ENCODE measurements at places on chromosomes 16 and 17.
A peak's percentile ranks its signal among the peaks of the same experiment; 100 is the strongest.

- no peak for DNase-seq
Observed at GRCh38 chr17:69268543-69269014, 40.0 kb upstream of the ABCA10 start.

GRCh38 chr17:44348988-44349364 is 3.9 kb downstream of the GRN start:
- DNase-seq, result no peak

- no peak for DNase-seq
Observed at GRCh38 chr16:11619327-11619851, 32.7 kb upstream of the LITAF start.

- DNase-seq, result no peak
Observed at GRCh38 chr16:20969386-20969785, 68.8 kb downstream of the LYRM1 start.

DNA sequence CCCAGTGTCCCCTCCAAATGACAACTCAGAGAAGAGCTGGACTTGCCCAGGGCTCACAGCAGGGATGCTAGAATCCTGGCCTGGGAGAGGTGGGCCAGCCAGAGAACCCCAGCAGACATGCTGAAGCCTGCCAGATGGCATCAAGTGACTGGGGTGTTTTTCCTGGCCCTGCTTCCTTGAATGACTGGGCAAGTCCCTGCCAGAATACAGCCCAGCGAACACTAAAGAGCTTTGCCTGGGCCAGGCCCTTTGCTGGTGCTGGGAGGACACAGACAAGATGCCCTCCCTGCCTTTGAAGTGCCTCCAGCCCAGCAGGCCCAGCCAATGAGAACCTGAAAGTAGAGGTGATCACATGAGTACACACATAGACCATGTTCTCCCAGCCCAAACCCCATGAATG is 11.5 kb downstream of the ZNF319 start:
- no peak for DNase-seq

DNA sequence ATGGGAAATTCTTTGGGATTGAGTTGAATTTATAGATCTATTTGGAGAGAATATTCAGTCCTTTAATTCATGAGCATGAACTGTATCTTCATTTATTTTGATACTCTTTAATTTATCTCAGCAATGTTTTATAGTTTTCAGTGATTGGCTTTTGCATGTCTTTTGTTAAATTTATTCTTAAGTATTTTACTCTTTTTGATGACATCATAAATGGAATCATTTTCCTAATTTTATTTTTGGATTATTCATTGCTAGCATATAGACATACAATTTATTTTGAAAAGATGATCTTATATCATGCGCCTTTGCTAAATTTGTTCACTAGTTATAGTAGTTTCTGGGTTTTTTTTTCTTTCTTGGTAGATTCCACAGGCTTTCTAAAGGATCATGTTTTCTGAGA is 149.2 kb upstream of the ASIC2 start:
- no peak for DNase-seq

- DNase-seq, result no peak
Observed at GRCh38 chr17:16322636-16323035, 30.6 kb downstream of the CENPV start.

- no peak for DNase-seq
Observed at GRCh38 chr17:46887717-46888116, 35.2 kb upstream of the GOSR2 start.

DNA sequence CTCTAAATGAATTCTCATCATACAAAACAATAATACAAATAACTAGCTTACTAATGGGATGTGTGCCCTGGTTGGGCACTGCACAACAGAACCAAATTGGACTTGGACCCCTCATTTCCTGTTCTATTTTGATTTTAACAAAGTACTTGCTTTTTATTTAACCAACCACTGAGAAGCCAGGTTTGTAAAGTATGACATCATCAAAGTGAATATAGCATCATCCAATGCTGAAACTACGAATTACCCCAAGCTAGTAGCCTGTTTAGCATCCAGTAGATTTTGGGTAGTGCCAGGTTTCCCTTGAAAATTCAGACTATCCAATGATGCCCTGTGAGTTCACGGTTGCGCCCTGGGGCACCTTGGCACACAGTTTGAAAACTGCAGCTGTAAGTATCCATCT is 51.0 kb downstream of the HYDIN start:
- DNase-seq, result no peak

- no peak for DNase-seq
Observed at GRCh38 chr16:80852261-80852872, 48.0 kb upstream of the CDYL2 start.

DNA sequence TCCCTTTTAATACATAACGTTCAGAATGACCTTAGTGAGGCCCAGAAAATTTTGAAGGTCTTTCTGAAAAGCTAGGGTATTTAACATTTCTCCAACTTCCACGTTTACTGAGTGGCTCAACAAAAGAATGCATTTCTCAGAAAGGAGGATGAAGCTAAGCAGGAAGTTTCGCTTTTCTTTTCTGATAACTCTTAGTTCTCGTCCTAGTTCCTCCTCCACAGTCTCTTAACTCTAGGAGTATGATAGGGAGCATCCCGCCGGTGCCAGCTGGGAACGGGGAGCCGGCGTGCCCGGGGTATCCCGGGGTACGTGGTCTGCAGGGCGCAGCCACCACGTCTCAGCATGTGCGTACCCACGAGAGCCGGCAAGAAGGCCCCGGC is 363 bp downstream of the KARS1 start:
- no peak for DNase-seq

DNA sequence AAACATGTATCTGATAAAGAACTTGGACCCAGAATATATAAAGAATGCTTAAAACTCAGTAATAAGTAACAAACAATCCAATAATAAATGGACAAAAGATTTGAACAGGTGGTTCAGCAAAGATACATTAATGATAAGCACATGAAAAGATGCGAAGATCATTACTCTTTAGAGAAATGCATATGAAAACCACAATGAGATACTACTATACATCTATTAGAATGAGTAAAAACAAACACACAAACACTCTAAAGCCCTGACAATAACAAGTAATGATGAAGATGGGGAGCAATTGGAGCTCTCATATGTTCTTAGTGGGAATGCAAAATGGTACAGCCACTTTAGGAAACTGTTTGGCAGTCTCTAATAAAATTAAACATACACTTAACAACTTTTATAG is 29.1 kb downstream of the OSBPL7 start:
- DNase-seq, result no peak

DNA sequence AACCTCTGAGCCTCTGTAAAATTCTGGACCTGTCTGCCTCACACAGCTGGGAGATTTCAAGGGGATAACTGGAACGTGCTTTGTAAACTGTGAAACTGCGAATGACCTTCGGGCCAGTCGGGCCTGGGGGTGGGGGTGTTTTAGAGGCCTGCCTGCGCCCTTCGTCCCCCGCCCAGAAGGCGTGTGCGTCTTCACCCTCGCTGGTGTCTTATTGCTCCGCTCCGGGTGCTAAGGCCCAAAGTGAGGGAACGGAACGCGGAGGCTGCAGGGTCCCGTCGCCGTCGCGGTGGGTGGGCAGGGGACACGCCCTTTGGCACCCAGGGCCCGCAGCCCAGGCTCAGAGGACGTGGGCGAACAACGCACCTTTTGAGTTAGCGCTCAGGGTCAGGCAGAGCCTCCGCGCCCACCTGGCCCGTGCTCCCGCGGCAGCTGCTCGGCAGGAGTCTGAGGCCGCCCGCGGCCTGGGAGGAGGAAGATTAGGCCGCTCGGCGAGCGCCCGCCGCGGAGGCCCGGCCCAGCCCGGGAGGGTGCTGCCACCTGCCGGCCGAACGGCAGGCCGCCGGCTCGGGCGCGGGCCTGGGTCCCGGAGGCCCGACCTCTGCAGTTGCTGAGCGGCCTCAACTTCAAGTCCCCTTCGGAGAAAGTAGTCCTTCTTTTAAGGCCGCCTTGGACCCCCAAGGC is 29.7 kb downstream of the DCAKD start:
- peak; percentile 94 for DNase-seq

GRCh38 chr17:65364438-65364837 is 197.0 kb downstream of the AXIN2 start:
- no peak for DNase-seq

DNA sequence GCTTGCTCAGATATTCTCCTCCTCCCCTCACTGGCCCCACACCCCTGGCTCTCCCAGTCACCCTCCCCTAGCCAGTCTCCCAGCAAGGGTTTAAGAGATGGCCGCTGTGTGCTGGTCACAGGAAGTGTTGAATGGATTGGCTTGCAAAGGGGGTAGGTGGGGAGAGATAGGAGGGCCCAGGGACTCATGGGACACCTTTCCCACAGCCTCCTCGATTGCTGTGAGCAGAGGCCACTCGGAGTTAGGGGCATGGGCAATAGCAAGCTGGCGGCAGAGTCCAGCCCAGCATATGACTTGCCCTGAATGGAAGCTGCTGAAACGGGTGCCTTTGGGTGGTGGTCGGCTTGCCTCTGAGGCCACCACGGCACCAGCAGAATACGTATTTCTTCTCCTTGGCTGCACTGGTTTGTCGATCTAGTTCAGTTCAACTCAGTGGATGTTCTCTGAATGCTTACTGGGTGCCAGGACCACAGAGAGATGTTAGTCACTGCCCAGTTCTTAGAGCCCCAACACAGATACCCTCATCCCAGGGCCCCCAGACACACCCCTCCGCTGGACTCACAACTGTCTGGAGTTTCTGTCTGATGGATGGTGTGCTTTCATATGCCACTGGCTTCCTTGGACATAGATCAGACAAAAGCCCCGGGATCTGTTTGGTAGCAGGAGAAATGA is 6.0 kb downstream of the WFIKKN2 start:
- no peak for DNase-seq

DNA sequence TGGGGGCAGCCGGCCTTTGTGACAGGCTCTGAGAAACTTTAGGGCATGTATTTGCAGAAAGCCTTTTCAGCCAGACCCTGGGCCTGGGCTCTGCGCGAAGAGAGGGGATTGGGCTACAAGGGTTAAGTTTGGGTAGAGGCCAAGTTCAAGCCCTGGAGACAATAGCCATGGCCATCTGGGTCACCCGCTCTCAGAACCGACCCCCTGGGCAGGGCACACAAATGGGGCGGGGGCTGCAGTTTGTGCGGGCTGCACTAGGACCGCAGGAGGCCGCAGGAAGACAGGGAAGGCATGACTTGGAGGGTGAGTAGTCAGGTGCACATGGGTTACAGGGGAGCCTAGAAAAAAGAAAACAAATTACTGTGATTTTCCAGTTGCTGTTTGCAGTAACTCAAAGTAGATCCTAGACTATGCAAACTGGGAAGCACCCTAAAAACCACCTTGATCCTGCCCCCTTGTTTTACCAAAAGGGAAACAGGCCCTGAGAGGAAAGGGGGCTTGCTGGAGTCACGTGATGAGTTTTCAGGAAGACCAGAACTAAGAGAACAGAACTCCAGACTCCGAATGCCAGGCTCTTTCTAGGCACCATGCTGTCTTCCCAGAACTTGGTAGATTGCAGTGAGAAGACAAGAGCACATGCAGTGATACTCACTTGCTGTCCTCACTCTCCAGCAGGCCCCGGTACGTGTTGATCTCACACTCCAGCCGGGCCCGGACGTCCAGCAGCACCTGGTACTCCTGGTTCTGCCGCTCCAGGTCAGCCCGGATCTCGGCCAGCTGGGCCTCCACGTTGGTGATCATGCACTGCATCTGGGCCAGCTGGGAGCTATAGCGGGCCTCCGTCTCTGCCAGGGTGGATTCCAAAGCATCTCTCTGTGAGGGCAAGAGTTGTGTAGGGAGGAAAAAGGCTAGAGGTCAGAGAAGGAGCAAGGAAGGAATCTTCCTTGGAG is 3.8 kb downstream of the KRT35 start:
- DNase-seq, result no peak

DNA sequence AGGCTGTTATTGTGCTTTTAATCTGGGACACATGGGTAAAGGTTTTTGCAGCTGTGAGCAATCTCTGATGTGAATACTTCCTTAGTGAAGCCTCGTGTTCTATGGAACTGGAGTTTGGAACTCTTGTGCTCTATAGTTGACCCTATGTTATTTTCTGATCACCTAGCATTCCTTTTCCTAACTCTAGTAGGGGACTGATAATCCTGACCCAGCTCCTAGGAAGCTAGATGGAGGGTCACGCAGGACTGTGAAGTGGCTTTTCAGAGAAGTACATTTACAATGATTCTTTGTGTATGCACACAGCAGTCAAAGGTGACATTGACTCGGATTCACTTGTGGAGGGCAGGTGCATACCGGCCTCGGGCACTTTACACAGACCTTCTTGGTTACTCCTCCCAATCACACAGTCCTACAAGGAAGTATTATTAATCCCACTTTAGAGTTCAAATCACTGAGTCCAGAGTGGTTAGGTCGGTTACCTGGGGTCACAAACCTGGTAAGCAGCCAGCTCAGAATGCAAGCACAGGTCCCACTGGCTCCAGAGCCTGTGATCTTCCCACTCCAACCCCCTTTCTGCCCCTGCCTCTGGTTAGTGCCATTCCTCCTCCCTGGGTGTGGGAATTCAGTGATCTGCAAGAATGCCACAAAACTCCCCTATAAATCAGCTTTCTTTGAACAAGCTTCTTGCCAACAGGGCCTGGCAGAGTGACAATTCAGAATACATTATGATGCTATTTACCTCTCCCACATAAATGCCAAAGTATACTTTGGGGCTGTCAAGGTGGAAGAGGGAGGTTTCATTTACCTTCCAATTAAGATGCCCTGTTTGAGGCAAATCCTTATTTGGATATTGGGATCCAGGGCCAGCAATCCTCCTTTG is 7.1 kb downstream of the CHD9NB start:
- DNase-seq, result no peak

GRCh38 chr16:22098405-22099255 is 6.3 kb downstream of the VWA3A start:
- DNase-seq, result peak; percentile 41

- no peak for DNase-seq
Observed at GRCh38 chr17:78485290-78486168, 91.7 kb downstream of the DNAH17 start.

GRCh38 chr17:76924345-76925342 is 56.4 kb downstream of the MGAT5B start:
- no peak for DNase-seq

GRCh38 chr17:60970741-60971140 is 293.1 kb downstream of the BCAS3 start:
- no peak for DNase-seq

GRCh38 chr16:24749310-24749709 is 19.9 kb downstream of the TNRC6A start:
- no peak for DNase-seq

GRCh38 chr16:14164916-14165662 is 94.0 kb downstream of the MRTFB start:
- no peak for DNase-seq

- no peak for DNase-seq
Observed at GRCh38 chr17:19539841-19540311, 6.2 kb downstream of the SLC47A1 start.

GRCh38 chr17:66488864-66489263 is 186.5 kb downstream of the PRKCA start:
- no peak for DNase-seq

GRCh38 chr16:47644166-47644565 is 183.0 kb downstream of the PHKB start:
- no peak for DNase-seq

GRCh38 chr16:47777220-47777619 is 316.1 kb downstream of the PHKB start:
- no peak for DNase-seq

- no peak for DNase-seq
Observed at GRCh38 chr16:55559233-55559632, 7.3 kb upstream of the CAPNS2 start.

GRCh38 chr16:19609359-19609758 is 53.9 kb downstream of the VPS35L start:
- no peak for DNase-seq
